Temporal lobe (tissue), 4 donors: ENCODE measurements at places on chromosomes 7 and 10. TPM values are rescaled to one million over a fixed set of nuclear protein-coding genes. Genes with fewer than 3 reads are reported as not detected.

GPR26 gene
- 4.2 TPM for total RNA-seq

LUC7L2 gene
- total RNA-seq = 48.4 TPM

SCART1 gene
- 0.49 TPM for total RNA-seq

MOGAT3 gene
- total RNA-seq = not detected

SUN3 gene
- not detected for total RNA-seq

CDNF gene
- total RNA-seq = 1.2 TPM

TLL2 gene
- 0.25 TPM for total RNA-seq

ZNRF2 gene
- 46.7 TPM for total RNA-seq

SEMA3D gene
- total RNA-seq = 2.0 TPM

PLEKHS1 gene
- not detected for total RNA-seq

ERVW-1 gene
- not detected for total RNA-seq

ACHE gene
- total RNA-seq = 16.7 TPM
